RWPE2 (cell line): ENCODE measurements at places on chromosomes 2 and 18.

DNA sequence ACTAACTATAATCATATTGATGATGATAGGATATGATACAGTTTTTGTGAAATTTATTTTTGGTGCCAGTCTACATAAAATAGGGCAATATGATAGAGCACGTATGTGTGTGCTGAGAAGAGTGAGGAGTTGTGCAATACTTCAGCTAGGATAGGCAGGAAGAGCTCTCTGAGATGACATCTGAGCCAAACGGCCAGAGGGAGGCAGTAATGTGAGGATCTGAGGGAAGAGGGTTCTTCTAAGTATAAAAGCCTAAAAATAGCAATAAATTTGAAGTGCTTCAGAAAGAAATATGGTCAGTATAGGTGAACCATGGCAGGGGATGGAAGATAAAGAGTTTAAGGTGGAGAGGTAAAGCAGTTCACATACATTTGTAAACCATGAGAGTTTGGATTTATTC is 102.5 kb downstream of the OLA1 start:
- no peak for DNase-seq

- DNase-seq = no peak
Observed at GRCh38 chr2:135279209-135279608, 227.1 kb downstream of the RAB3GAP1 start.

GRCh38 chr18:30855762-30856161 is 186.8 kb downstream of the DSC3 start:
- DNase-seq = no peak

DNA sequence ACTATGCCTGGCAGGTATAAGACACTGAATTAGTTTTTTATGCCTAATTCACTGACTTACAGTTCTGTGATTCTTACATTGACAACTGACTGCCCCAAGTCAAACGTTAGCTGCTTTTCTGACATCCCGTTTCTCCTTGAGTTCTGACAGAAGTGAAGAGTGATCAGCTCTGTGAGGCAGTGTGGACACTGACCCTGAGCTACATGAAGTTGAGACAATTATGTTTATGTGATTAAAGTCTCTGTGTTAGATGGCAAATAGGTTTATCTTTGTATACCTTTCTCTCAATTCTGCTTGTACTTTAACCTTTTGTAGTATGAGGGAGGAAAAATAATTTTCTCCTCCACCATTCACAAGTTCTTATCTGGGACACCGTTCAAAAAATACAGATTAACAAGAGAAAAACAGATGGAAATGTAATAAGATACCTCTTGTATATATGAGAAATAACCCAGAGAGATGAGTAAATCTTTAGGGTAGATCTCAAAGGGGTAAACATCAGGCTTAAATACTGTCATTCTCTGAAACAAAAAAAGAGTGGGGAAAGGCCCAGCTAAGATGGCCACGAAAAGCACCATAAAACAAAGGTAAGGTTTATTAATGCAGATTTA is 85.4 kb upstream of the B3GNT2 start:
- DNase-seq = no peak

GRCh38 chr2:227509076-227509475 is 37.1 kb downstream of the AGFG1 start:
- no peak for DNase-seq

GRCh38 chr2:95372845-95373244 is 29.7 kb upstream of the FAHD2A start:
- peak; percentile 23 for DNase-seq

DNA sequence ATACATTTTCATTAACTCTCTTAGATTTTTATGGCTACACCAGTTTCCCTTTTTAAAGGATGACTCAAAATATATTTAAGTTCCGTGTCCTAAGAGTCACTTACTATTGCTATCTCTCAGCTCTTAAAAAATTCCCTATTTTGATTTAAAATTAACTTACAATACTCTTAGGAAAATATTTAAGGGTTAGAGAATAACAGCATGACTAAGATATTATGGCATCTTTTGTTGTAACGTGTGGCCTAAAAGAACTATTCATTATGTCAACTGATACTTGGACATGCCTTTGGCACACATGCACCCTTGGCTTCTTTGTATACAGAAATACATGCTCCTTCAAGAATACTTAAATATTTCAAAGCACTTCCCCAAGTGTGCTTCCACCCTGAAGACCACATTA is 42.3 kb downstream of the SCN3A start:
- DNase-seq = no peak

GRCh38 chr18:59957957-59958356 is 58.2 kb downstream of the PMAIP1 start:
- DNase-seq = peak; percentile 60

DNA sequence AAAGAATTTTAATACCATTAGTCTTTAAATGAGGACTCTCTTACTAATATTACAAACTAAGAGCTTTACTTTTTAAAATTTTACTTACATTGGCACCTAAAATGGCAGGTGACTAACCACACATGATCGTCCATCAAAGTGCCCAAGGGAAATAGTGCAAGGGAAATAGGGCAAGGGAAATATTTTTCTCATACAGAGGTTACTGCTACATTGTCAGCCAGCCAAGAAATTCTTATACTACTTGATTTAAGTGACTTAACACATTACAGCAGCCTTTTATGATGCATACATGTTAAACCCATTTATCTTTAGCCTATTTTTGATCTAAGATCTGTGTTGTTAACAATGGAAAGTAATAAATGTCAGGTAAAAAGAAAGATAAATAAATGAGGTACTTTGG is 587.2 kb upstream of the PKDCC start:
- DNase-seq = no peak

DNA sequence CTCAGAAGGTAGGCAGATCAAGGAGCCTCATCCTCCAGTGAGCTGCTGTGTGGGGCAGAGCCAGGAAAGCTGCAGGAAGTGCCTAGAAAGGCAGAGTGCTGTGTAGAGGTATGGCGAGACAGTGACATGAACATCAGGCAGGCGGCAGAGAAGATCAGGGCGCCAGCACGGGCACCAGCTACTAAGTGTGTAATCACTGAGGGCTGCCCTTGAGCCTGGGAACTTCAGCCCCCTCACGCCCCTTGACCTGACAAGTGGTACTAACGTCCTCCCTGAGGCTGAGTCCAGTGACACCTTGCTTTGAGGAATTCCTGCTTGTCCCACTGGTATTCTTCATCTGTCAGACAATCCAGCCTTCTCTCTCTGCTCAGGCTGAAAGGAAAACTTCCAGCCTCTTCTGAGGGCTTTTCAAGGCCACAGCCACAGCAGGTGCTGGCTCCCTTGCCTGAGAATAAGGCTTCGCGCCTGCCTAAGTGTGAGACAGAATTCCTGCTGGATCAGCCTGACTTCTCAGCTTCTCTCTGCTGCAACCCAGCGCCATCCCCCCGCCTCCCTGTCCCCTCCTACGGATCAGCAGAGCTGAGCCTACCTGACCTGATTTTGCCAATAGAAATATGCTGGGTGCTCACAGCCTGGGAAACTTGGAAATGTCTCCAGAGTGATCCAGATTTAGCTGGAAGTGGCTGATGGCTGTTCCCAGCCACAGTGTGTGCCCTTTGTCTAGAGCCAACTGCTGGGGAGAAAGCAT is 148.0 kb downstream of the SMAD7 start:
- DNase-seq = peak; percentile 42

- no peak for DNase-seq
Observed at GRCh38 chr2:73262108-73262651, 22.1 kb downstream of the FBXO41 start.

DNA sequence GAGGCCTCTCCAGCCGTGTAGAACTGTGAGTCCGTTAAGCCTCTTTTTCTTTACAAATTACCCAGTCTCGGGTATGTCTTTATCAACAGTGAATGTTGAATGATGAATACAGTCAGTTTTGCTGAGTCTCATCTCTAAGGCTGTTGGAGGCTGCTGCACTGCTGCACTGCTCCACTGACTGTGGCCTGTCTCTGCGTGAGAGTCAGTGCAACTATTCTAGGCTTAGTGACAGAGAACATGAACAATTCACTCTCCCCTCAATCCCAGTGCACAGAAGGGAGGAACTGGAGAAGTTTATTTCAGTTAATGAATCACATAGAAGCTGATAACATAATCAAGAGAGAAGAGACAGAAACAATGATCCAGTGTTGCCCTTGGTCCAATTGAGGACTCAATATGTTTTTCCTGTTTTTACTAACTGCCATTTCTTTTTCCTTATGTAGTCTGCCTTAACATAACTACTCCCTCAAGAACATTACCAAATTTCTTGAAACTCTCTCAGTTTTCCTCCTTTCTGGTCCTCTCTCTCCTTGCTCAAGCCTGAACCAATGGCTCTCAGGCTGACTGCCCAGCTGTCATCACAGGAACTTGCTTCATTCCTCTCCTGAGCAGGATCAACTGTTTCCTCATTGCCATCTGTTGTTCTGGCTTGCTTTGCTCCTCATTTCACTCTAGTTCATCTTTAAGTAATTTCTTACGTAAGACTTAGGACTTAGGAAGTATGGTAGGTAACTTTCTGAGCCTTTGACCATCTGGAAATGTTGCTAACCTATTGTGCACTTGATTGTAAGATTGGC is 483.2 kb downstream of the METTL4 start:
- no peak for DNase-seq

DNA sequence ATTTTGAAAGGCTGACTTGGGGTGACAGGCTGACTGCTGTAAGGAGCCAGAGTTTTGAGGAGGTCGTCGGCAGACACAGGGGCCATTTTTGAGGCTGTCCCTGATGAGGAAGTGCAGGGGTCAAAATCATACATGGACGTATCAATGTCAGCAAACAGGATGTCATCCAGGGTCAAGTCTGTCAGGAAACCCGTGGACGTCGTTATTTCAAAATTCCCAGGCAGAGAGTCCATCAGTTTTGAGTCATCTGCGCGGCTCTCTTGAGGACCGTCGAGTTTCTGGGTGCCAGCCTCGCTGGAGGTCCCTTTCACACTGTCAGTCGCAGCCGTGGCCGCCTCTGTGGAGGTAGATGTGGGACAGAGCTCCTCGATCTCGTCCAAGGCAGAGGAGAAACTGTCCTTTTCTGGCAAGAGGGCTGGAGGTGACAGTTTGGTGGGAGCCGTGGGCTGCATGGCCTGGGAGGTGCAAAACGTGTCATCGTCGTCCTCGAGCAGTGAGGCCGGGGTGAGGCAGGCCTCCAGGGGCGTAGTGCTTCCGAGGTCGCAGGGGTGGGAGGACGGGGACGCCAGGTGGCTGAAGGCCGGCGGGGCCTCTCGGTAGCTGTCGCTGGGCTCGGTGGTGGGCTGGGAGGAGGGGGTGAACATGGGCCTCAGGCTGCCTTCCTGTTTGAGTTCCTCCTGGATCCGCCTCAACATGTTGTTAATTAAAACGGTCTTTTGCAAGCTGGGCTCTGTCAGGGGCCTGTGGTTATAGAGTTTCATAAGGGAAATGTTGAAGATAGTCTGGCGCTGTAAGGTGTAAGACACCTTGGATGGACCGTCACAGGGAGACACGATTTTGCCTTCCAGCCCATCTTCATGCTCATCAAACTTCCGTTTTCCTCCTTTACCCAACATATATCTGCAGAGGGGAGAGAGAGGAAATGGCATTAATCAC is 17.5 kb downstream of the SERTAD2 start:
- no peak for DNase-seq

- DNase-seq = no peak
Observed at GRCh38 chr2:142180820-142181533, 50.2 kb upstream of the LRP1B start.

DNA sequence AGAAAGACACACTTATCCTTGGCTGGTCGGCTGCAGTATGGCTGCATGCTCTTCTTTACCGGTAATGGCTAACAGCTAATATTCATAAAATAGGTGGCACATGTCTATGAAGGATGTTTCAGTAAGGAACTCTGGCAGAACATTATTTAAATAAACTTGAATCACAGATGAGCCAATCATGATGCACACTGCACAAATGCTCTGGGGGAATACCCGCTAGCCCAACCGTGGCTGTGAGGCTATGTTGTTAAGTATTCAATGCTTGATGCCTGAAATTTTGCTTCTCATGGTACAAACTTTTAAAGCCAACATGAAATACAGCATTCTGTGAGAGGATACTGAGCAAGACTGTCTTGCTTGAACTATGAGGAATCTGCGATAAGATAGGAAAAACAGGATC is 505.8 kb downstream of the ZEB2 start:
- no peak for DNase-seq

DNA sequence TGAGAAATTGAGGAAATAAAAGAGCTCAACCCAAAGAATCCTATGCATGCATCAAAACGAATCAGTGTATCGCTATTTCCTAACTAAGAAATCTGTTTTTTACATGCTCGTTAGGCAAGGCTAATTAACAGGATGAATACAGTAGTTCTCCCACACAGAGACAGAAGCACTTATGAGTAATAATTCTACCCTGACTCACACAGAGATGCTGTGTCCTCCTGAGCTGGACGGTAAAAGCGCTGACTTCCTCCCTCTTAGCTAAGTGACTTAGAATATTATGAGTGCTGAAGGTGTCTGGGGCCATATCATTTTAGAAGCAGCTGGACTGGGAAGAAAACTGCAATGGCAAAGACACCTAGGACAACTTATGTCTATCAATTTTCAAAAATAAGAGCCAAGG is 18.5 kb downstream of the PLEKHM3 start:
- no peak for DNase-seq
